NCI-H1417 (cell line): ENCODE measurements at places on chromosomes 5 and 9.

- DNase-seq, result no peak
These were observed 73.9 kb downstream of the GABBR2 start for GRCh38 chr9:98634685-98635336.

DNA sequence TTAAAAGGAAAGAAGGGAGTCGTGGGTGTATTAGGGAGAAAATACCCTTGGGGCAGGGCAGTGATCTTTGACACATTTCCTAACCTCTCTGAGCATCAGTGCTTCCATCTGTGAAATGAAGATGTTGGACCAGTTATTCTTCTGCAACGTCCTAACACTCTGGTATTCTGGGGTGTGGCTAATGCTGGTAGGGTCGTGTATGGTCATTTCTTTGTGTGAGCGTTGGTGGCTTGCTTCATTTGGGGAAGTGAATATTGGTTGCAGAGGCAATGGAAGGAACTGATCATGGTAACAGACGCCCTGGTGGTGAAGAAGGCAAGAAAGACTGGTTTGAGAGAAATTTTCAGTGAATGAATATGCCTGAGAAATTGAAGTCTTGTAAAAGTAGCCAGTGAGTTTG is 67.9 kb upstream of the TTC23L start:
- DNase-seq, result no peak

DNA sequence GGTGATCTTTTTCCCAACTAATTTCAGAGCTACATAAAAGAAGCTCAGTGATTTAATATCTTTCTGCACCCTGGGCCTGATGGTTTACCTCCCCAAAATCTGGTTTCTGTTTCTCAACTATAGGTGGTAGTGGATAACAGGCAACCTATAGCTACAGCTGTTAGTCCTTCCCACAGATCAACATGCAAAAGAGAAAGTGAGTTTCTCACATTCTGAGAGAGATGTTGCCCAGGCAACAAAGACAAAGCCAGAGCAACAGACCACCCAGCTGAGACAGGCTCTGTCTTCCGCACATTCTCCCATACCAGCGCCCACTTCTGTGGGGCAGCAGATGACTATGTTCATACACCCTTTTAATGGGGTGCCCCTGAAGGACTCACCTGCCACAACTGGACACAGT is 40.7 kb upstream of the PPP2R2B start:
- no peak for DNase-seq

DNA sequence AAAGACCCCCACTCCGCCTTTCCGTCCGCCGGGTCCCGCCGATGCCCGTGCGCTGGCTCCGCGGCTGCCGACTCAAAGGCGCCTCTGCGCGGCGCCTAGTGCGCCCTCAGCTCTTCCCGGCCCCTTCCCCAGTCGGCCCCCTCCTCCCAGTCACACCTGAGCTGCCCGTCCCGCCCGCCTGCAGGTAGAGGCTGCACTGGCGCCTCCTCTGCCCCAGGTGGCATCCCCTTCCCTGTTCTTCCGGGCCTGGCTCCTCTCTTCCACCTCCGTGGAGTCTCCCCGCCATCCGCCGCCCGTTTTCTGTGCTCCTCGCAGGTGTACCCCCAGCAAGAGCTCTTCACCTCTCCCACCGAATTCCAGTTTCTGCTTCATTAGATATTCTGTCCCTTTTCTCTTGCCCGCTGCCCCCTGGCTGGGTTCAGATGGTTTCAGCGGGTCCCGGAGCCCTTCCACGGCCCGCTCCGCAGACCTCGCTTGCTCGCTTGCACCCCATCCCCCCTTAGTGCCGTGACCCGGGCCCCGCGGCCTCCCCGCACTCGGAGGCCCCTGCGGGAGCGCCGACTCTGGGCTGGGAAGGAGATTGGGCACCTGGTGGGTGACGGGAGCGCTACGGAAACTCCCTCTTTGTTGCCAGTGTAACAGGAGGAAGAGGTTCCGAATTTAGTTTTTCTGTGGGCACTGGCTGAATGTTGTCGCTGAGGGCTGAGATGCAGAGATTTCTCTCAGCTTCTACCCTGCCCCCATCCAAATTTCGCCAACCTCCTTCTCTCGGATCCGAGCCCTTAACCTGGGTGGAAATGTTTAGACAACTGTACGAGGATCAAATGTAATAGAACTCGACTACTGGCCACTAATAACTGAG is 809 bp downstream of the SLC44A1 start:
- DNase-seq, result peak; percentile 52

DNA sequence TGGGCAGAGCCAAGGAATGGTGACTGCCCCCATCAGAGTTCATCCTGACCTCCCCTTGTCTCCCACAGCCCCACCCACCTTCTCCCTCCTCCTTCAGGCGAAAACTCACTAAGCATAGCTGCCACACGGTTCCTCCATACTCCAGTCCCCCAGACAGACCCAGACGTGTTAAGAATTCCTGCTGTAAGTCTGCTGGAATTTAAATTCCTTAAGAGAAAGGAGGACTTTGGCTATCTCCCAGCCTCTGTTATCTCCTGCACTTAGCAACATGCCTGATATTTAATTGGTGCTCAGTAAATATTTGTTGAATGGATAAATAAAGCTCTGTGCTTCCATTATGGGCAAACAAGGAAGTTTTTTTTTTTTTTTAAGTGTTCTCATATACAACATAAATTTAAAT is 213.7 kb downstream of the RFK start:
- DNase-seq, result no peak

DNA sequence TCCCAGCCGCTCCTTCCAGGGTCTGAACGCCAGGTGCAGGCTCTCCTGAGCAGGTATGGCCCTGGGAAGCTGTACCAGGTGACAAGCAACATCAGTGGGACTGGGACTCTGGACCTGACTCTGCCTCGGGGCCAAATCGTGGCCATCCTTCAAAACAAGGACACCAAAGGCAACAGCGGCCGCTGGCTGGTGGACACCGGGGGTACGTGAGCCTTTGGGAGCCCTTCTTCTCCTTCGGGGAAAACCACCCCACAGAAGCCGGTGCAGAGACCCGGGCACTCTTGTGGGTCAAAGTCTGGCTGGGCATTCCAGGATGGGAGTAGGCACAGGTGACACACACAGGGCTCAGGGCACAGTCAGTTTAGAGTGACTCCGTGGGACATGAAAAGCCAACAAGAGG is 45.8 kb downstream of the ARHGEF37 start:
- DNase-seq, result no peak

DNA sequence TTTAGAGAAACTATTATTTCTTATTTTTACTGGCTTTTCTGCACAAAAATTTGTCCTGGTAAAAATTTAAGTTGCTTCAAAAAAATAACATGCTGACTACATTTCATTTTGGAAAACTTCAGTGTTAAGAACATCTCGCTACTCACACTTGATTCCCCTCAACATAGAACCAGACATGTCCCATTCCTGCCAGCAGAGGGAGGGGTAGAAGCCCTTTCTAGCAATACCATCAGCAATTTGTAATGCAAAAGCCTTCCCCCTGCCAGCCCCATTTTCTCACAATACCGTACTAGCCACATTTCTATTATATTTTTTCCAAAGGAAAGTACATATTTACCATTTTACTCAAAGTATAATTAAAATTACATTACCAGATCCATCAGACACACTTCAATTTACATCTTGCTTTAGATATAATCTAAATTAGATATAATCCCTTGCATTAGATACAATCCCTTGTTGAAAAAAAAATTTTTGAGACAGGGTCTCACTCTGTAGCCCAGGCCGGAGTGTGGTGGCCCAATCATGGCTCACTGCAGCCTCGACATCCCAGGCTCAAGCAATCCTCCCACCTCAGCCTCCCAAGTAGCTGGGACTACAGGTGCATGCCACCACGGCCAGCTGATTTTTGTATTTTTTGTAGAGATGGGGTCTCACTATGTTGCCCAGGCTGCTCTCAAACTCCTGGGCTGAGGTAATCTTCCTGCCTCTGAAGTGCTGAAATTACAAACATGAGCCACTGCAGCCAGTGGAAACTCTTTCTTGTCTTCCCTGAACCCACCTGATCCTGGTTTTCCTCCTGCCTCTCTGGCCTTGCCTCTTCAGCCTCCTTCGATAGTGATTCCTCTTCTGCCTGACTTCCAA is 39.6 kb upstream of the IDNK start:
- peak; percentile 64 for DNase-seq

DNA sequence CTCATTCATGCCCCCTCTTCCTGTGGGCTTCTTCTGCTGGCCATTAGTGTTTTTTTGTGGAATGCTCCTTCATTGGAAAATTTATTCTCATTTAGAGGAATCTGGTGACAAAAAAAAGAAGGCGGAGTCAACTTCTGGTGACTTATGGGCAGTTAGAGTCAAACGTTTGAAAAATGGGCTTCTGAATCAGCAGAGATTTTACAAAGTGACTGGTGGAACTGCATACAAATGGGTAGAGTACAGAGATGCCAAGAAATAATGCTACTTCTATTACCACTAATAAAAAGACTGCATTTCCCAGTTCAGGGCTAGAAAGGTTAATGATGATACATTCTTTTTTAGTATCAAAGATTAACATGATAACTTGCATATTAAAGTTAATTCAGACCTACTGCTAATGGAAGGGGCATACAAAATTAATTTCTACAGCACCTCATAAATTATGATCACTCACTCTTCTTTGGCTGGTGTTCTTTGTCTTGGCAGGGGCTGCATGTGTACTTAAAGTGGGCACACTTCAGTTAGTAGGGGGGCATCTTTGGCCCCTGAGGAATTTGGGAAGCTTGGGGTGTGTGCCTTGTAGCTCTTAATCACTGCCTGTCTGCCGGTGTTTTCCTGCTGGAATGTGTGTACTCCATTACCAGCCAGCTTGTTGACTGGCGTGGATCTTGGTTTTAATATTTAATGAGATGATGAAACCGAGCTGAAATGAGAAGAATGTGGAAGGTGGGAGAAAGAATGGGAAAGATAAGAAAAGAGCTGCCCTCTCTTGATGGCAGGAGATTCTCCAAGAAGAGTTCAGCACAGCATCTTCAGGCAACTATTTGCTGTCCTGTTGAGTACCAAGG is 148.9 kb downstream of the DOCK2 start:
- DNase-seq, result no peak

DNA sequence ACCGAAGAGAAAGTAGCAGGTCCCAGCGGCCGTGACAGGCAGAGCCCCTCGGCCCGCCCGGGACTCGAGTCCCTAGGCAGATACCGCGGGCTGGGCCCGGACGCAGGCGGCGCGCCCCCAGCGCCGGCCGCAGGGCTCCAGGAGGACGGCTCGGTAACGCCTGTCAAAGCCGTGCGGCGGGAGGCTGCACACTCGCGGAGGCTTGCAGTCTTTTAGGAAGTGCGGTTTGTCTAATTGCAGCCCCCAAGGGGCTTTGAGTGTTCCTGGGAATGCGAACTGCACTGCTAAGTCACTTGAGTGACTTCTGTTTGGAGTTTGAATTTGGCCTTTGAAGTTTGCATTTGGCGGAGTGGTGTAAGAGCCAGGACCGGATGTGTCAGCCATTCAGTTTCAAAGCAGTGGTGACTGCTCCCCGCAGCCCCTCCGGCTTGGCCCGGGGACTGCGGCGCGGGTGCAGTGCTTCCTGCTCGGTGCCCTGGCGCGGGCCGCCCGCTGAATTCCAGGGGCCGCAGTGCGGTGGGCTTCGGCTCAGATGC is 1.3 kb downstream of the MAP3K1 start:
- peak; percentile 69 for DNase-seq

- no peak for DNase-seq
These were observed 4.8 kb upstream of the KCNMB1 start for GRCh38 chr5:170393958-170394357.

GRCh38 chr9:81609782-81610739 is 79.3 kb downstream of the TLE1 start:
- no peak for DNase-seq

DNA sequence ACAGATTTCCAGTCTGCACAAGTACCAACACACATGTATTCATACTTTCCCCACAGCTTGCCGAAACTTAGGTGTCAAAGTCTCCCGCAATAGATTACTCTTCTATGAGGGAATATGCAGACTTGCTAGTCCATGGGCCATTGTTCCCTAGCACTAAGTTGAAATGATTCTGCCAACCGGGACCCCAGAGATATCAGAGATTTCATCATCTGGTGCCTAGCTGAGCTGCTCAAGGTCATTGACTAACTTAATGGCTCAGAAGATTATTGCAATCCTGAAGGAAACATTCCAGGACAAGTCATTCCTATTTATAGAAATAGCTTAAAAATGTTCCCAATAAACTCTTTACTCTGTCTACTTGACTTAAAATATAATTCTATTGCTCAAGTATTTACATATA is 202.6 kb downstream of the PIK3R1 start:
- DNase-seq, result no peak

- peak; percentile 82 for DNase-seq
These were observed at the start of gene NSG2 for GRCh38 chr5:174045470-174046025. Gene NSG2, plus strand, starts transcription at chr5:174045706. Its CDS starts 1,050 bp downstream, at chr5:174046756.

DNA sequence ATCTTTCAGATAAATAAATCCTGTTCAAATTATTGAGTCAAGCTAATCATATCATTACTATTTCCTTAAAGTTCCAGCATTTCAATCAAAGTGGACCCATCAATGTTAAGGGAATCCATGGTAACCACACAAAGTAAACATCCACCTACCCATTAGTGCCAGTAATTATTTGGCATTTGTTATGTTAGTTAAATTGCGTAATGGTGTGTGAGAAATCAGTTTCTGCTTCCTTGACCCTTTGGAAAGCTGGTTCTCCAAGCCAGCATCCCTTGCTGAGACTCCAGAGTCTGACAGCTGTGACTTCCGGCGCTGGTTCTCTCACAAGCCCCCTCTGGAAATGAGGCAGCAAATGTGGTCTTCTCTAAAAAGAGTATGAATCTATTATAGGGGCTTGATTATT is 308.6 kb upstream of the EFNA5 start:
- no peak for DNase-seq

DNA sequence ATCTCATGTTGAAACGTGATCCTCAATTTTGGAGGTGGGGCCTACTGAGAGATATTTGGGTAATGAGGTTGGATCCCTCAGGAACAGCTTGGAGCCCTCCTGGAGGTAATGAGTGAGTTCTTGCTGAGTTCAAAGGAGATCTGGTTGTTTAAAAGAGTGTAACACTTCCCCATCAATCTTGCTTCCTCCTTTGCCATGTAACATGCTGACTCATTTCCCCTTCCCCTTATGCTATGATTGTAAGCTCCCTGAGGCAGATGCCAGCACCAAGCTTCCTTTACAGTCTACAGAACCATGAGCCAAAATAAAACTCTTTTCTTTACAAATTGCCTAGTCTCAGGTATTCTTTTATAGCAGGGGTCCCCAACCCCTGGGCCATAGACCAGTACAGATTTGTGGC is 352.3 kb downstream of the SLCO4C1 start:
- DNase-seq, result no peak

DNA sequence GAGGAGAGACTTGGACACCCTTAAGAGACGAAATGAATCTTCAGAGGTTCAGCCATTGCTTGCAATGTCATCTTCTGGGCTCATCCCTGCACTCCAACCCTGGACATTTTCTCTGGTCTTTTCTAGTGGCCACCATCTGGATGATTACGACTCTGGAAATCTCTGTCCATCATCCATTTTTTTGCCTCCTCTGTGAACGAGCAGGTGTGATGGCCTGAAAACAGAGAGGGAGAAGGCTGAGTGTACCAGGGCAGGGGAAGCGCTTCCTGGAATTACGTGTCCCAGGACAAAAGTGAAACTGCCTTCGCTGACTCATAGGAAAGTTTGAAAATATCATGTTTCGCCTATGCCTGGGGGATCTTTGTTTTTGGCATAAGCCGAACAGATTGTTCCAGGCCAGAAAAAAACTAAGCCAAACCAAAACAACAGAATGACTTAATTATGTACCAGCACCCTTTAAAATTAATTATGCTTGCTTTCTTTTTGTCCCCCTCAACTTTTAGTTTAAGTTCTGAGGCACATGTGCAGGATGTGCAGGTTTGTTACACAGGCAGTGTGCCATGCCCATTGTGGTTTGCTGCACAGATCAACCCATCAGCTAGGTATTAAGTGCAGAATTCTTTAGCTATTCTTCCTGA is 31.9 kb downstream of the ANKRD33B start:
- no peak for DNase-seq

GRCh38 chr9:134972140-134972539 is 54.4 kb upstream of the FCN1 start:
- no peak for DNase-seq

GRCh38 chr5:77876316-77876715 is 100.2 kb upstream of the TBCA start:
- no peak for DNase-seq
